NCI-H446 treated with DMSO at 0.1 percent for 48 hours (cell line): ENCODE measurements at places on chromosomes 13 and 19.
A peak's percentile ranks its signal among the peaks of the same experiment; 100 is the strongest.

GRCh38 chr13:48559638-48560320 lies 26.9 kb upstream of the RCBTB2 start:
- DNase-seq: no peak

DNA sequence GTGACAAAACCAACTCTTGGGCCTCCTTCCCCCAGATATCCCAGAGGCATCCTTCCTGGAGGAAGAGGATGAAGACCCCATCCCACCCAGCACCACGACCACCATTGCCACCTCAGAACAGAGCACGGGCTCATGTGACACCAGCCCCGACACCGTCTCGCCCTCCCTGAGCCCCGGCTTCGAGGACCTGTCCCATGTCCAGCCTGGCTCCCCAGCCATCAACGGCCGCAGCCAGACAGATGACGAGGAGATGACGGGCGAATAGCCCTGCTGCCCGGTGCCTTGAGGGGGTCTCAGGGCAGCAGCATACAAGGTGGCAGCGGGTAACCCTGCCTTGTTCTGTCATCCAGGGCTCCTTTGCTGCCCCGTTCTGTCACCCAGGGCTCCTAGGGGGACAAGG lies 3.3 kb upstream of the UBA52 start:
- DNase-seq: no peak

GRCh38 chr13:74675182-74675581 lies 541.0 kb upstream of the KLF12 start:
- no peak for DNase-seq

GRCh38 chr19:40718774-40719391 lies 2.0 kb downstream of the ITPKC start:
- DNase-seq: no peak

DNA sequence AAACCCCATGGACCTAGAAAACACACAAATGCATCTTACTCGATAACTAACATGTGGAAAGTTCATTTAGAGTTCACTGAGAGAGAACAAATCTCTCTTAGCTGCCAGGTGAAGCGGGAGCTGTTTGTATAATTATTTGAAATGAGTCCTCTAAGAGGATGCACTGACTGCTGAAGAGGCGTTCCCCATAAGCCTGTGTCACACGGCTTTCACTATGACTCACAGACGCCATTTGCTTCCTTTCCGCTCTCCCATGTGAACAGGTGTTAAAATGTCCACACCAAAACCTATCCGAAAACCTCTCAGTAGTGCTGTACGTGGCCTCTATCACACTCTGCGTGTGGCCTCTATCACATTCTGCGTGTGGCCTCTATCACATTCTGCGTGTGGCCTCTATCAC lies 101.8 kb downstream of the SOX1 start:
- DNase-seq: no peak

DNA sequence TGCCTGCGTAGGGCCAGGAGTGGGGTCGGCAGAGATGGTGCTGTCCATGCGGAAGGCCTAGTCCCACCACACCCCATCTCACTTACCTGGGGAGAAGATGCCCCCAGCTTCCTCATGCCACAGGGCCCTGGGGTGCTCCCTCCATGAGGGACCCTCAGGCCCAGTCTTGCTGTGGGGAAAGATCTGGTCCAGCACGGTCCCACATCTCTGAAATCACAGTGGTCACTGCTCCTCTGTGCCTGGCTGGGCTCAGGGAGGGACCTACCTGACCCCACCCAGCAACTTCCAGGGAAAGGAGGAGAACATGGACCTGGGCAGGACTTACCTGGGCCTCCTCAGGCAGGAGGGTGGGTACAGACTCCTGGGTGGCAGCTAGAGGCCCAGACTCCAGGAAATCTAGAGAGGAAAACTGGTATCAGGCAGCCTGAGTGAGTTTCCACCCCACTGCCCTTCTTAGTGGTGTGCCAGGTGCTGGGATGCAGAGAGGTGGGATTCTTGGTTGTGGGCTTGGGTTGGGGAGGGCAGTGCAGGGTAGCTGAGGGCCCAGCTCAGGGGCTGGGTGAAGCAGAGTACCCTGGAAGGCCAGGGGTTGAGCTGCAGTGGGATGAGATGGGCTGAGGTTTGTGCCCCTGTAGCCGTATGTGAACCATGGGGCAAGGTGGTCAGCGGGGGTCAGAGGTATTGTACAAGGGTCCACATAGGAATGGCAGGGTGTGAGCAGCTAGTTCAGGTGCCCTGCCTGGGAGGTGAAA lies 3.8 kb downstream of the MZF1 start:
- no peak for DNase-seq

- peak; percentile 44 for DNase-seq
These were observed 351.1 kb downstream of the DCT start for GRCh38 chr13:94128430-94128829.

- DNase-seq: no peak
These were observed 10.3 kb downstream of the NEK5 start for GRCh38 chr13:52118595-52118994.

DNA sequence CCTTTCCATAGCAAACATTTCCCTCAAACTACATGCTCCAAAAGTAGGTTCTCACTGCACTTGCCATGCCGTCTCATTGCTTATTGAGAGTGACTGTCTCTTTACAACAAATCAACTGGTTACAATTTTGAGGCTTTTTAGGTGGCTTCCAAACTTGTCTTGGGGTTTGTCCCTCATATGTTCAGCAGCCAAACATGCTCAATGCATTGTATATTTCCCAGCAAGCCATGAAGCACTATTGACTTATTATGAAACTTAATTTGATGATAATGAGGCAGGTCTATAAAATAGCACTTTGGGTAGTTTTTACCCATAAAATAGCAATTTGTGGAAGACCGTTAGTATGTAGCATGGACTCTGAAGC lies 78.2 kb downstream of the LRCH1 start:
- DNase-seq: no peak

- DNase-seq: no peak
These were observed 19.2 kb upstream of the ZNF175 start for GRCh38 chr19:51551673-51552432.

- no peak for DNase-seq
These were observed 709 bp downstream of the N4BP2L1 start for GRCh38 chr13:32426990-32427851.

GRCh38 chr19:49566302-49566701 lies 14.1 kb downstream of the NOSIP start:
- no peak for DNase-seq

DNA sequence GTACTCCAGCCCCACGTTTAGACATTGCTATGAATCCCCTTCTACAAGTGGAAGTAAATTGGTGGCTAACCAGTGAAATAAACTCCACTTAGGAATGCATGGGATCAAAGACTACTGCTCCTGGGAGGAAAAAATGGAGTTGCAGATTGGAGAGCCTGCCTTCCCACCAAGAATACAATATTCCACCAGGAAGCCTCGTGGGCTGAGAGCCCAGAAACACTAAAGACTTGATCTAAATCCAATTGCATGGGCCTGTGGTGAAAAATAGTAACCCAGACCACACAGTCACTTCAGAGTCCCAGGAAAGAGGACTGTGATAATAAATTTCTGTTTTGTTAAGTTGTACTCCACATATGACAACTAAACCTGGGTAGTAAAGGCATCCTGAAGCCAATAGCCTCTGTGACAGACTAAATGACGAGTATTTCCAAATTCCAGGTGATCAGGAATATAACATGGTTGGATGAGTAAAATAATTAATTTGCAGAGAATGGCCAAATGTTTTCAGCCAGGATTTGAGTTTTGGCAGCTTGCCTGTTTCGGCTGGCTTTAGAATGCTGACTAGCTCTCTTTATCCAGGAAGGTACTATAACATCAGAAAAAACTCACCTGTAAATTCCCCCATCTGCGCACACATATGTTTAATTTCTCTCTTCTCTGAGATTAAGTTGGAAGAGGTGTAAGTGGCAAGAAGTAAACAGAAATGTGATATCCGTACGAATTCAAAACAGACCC lies 480.3 kb downstream of the LIG4 start:
- DNase-seq: peak; percentile 16
